ENCODE measurements at places on chromosomes 4 and X. TPM values are rescaled to one million over a fixed set of nuclear protein-coding genes. Genes with fewer than 3 reads are reported as not detected.
A peak's percentile ranks its signal among the peaks of the same experiment; 100 is the strongest.

DNA sequence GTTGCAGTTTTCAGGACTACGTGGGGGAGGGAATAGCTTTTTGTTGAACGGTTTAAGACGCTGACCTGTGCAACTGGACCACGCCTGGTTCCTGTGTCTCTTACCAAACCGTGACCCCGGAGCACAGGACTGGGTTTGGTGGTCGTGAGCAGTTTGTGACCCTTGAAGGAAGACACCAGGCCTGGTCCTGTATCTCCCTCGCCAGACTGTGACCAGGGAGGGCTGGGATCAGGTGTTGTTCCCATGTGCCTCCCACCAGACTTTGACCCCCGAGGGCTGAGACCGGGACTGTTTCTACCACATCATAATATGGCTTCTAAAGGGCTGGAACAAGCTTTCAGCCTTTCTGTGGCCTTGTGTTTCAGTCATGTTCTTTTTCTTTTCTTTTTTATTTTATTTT is 683 bp downstream of the EBP start:
- DNase-seq, result no peak

DNA sequence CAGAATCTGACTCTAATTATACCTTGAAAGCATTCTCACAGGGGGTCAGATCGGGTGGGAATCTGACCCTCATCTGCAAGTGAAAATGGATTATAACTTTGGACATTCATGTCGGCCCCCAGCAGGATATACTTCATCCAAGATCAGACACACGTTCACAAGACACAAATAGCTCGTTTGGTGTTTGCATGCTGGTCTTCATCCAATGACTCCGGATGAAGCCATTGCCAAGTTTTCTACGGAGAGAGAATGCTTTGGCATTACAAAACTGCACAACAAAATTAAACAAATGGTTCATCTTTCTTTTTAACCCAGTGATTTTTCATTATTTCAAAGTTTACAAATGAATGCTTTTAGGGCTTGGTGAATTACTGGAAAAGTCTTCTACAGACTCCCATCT is 105.5 kb downstream of the MID1 start:
- no peak for DNase-seq

- DNase-seq, result no peak
These were observed 82.1 kb downstream of the PPP1R2C start for GRCh38 chrX:42695800-42696358.

- no peak for DNase-seq
These were observed 8.2 kb upstream of the PWWP3B start for GRCh38 chrX:106159861-106160282.

DNA sequence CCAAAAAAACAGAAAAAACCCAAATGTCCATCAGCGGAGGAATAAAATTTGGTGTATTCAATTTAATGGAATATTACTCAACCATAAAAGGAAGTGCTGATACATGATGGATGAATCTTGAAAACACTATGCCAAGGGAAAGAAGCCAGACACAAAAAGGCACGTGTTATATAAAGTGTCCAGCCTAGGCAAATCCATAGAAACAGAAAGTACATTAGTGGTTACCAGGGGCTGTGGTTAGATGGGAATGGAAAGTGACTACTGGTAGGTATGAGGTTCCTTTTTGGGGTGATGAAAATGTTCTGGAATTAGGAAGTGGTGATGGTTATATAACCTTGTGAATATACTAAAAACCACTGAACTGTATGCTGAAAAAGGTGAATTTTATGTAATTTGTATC is 3.5 kb upstream of the CDKL2 start:
- no peak for DNase-seq

DNA sequence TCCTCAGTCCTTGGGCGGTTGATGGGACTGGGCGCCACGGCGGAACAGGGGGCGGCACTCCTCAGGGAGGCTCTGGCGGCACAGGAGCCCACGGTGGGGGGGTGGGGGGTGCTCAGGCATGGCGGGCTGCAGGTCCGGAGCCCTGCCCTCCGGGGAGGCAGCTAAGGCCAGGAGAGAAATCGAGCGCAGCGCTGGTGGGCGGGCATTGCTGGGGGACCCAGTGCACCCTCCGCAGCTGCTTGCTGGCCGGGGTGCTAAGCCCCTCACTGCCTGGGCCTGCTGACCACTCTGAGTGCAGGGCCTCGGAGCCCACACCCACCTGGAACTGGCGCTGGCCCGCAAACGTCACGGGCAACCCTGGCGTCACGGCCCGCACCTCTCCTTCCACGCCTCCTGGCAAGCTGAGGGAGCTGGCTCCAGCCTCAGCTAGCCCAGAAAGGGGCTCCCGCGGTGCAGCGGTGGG is 164.9 kb upstream of the AGA start:
- DNase-seq, result no peak

DNA sequence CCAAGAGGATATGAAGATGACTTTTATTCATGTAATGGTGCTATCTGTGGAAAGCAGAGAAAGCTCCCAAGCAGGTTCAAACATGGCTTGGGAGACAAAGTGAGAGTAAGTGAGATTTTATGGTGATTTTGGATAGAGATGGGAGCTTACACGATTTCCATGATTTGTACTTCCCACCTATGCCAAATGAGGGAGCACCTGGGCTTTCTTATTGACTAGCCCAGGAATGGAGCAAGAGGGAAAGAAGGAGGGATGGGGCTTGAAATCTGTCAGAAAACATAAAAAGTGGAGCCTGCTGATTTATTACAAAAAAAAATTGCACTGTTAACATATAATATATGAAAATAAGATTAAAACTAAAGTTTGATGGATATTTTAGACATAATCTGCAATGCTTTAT is 703.5 kb upstream of the PABPC4L start:
- no peak for DNase-seq

DNA sequence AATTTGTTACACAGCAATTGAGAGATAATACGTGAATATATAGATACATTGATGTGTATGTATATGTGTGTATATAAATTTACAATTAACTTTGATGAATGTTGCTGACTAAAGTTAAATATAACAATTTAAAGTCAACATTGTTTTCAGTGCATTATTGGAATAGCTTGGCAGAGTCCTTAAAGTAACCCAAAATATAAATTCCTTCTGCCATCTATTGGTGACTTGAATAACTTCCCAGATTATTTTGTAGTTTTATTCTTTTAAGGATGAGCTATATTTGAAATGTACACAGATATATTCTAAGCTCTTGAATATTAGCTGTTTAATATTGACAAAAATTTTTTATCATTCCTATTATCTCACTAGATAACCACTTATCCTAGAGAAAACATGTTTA is 298.2 kb upstream of the FSTL5 start:
- DNase-seq, result no peak

GRCh38 chr4:86896596-86896995 is 4.4 kb upstream of the C4orf36 start:
- DNase-seq, result no peak

- DNase-seq, result no peak
These were observed 2.1 kb downstream of the HHIP start for GRCh38 chr4:144648042-144648441.

GRCh38 chr4:26857278-26858034 is 3.2 kb upstream of the STIM2 start:
- DNase-seq, result peak; percentile 89

GRCh38 chrX:148192547-148192946 is 211.4 kb downstream of the FMR1NB start:
- DNase-seq, result no peak

GRCh38 chrX:136752796-136753195 is 27.9 kb downstream of the ARHGEF6 start:
- DNase-seq, result peak; percentile 18

DNA sequence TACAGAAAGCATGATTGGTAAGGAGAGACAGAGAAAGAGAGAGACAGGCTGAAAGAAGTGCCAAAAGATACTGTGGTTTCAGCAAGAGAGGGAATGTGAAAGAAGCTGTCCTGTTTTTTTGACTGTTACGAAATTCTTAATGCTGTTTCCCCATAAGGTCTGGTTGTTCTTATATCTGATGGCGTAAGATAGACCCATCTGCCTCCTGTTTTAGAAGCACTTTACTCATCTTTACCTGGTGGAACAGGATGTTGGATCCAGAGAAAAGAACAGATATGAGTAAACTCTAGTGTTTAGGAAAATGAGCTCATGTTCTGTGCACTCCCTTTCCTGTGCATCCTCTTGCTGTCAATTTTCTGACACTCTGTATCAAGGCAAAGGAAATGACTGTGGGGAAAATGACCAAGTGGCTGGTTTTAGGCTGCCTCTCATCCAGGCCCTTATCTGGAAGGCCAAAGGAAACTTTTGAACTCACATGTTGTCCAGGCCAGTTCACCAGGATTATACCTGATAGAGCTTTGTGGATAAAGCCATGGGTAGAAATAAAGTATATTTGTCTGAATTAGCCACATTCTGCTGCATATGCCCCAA is 311.7 kb upstream of the HTR2C start:
- no peak for DNase-seq

GRCh38 chrX:117982694-117983392 is 133.8 kb downstream of the KLHL13 start:
- DNase-seq, result no peak

DNA sequence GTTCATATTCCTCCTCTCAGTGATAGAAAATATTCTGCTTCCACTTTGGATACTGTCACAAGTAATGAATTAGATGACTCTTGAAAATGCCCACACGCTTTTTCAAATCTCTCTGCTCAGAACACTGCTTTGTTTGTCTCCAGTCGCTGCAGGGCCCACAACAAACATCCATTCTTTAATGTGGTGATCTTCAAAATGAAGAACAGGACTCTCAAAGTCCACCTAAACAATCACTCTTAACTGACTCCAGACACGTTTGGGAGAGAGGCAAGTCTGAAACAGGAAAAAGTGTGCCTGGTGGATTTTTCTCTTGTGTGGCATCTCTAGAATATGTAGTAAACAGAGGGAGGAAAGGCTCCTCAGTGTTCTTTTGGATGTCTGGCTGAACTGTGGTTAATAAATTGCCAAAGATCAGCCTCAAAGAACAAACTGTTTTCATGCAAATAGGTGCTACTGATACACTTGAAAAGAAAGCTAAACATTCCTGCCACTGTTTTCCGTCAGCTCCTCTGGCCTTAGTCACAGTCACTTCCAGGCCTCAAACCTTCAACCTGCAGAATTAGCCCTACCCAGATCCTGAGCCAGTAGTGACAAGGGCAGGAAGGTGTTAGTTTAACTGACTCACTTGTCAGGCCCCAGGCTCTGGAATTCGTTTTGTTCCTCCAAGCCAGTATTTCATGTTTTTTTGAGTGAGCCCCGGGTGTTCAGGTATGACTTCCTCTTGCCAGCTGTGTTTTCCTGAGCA is 259.6 kb upstream of the GPC4 start:
- DNase-seq, result no peak

DNA sequence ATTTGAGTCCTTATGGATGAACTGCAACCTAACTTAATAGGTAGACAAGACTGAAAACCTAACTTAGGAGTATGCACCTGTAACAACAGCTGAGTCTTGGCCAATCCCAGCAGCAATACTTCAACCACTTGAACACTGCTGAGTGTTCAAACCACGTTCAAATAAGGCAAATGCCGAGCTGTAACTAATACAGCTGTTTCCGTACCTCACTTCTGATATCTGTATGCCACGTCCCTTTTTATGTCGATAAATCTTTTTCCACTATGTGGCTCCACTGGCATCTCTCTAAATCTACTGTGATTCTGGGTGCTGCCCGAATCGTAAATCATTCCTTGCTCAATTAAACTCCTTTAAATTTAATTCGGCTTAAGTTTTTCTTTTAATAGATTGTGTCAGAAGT is 459.7 kb downstream of the INPP4B start:
- DNase-seq, result no peak

GRCh38 chrX:40855411-40855810 is 120.1 kb upstream of the MED14 start:
- no peak for DNase-seq

DNA sequence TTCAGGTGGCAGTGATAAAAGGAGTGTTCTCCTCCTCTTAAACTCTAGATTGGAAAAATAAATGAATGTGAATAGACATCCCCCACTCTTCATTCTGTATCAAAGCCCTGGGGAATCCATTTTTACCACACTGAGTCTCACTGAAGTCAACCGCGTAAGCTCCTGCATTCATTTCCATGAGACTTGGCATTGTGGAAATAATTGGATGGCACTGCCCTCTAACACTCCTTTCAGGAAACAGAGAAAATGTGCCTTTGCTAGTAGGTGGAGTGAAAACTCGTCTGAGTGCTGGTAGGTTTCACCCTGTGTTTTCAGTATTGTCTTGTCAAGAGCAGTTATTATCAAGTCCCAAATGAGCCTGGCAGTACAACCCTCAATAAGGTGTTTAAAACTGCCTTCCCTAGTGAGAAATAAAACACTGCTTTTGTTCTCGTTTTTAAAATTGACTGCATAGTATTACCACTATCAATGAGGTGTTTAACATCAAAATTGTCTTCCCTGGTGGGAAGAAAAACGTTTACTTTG is 9.7 kb upstream of the CDKN2AIP start:
- no peak for DNase-seq

- DNase-seq, result no peak
These were observed 109.1 kb downstream of the TASL start for GRCh38 chrX:30468471-30468870.

DNA sequence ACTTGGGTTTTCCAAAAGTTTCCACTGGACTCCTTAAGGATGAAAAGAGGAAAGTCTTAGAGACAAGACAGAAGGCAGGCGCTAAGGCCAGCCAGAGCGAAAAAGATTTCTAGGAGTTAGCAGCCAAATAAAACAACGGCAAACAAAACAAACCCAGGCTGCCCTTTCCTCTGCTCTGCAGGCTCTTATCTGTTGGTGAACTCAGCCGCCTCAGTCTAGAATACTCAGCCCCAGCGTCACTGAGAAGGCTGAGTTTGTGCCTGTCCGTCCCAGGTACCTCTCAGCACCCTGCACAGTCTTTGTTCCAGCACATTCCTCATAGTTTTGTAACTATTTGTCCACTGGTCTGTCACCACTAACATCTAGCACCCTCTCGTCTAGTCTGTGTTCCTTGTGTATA is 75.6 kb upstream of the FAM9C start:
- DNase-seq, result no peak

- no peak for DNase-seq
These were observed 583.9 kb downstream of the NLGN4X start for GRCh38 chrX:5644776-5645175.

GLRB gene
- not detected for total RNA-seq

F8A2 gene
- not detected for total RNA-seq

SPANXB1 gene
- not detected for total RNA-seq

MOB1B gene
- total RNA-seq, result 14.4 TPM

NALF2 gene
- total RNA-seq, result 0.29 TPM

SHROOM2 gene
- total RNA-seq, result not detected

FOXP3 gene
- total RNA-seq, result 7.5 TPM

TCEAL6 gene
- total RNA-seq, result not detected

PTCHD1 gene
- not detected for total RNA-seq

AVPR2 gene
- total RNA-seq, result not detected

CCDC149 gene
- total RNA-seq, result not detected
